Hematopoietic multipotent progenitor cell treated with erythropoietin and hydrocortisone succinate and interleukin-3 and kit ligand, for 15 days (in vitro differentiated cells): ENCODE measurements at places on chromosomes 5 and 9.
A peak's percentile ranks its signal among the peaks of the same experiment; 100 is the strongest.

GRCh38 chr5:96432216-96433065, 607 bp downstream of the PCSK1 start:
- no peak for DNase-seq

DNA sequence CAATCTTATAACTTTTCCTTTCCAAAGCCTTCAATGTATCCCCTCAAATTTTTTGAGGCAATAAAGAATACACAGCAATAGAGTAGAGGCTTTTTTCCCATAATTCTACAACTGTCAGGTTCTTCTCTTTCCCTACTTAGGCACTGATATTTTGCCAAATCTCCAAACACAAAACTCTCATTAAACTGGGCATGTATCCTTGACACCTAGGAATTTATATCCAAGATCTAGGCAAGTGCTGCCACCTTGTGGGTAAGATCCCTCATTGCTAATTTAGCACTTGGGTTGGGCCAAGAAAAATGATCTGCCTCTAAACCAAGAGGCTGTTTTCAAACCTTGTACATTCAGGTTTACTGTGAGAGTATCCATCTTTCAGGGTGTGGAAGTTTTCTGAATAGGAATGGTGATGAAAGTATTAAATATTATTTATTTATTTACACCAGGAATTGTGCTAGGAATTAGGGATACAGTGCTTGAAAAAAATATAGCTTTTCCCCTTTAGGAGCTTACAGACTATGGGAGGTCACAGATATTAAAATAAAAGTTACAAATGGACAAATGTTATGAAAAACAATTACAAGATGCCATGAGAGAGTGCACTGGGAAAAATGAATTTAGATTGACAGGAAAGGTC, 17.6 kb downstream of the TSTD2 start:
- peak; percentile 81 for DNase-seq

DNA sequence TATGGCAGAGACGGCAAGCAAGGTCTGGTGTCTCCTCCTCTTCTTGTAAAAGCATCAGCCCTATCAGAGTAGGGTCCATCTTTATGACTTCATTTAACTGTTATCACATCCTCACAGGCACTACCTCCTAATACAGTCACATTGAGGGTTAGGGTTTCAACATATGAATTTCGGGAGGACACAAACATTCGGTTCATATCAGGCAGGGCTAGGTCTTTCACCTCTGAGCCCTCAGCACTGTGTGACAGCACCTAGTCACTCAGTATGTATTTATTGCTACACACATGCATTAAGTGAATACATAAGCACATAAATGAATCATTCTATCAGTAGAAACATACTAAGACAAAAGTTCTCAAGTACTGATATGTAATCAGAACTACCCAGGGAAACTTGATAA, 9.4 kb upstream of the BTF3 start:
- peak; percentile 40 for DNase-seq

GRCh38 chr5:16894236-16895057, 41.6 kb downstream of the MYO10 start:
- no peak for DNase-seq

DNA sequence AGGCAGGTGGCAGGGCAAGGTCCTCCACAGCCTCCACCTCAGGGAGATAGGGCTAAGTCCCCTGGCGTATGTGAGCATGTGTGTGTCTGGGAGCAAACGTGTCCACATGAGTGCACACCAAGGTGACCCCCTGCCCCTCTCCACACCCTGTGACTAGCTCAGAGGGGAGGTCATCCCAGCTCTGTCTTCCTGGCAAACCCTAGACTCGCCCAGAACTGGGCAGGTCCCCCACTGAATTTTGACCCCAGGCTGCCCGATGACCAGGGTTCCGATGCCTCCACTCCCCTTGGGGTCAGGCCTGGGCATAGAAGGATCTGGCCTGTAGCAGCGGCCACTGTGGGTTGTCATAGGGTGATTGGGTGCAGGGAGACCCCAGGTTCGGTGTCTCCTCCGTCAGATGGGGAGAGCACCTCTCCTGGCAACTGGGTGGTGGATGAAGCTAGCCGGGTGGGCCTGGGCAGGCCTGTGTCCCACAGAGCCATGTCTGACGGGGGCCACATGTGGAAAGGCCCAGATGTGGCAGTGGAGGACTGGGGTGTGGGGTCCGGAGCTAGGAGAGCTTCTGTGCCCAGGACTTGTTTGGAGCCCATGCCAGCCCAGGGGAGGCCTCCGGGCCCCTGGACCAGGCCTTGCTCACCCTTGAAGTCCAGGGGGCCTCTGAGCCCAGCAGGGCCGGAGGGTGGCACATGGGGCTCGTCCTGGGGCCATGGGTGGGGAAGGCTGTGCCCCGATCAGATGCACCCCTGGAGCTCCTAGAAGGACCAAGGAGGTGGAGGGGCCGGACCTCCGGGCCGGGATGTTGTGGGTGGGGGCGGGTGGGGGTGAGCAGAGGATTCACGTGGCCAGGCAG, 6.2 kb downstream of the DIPK1B start:
- DNase-seq: no peak

GRCh38 chr9:124629600-124629999, 122.4 kb upstream of the NR5A1 start:
- no peak for DNase-seq

GRCh38 chr9:77956555-77956954, 75.1 kb downstream of the GNAQ start:
- DNase-seq: no peak

GRCh38 chr9:27441741-27442070, 82.4 kb upstream of the IFNK start:
- DNase-seq: no peak
